Mesendoderm (in vitro differentiated cells): ENCODE measurements at places on chromosomes 2 and 18.

DNA sequence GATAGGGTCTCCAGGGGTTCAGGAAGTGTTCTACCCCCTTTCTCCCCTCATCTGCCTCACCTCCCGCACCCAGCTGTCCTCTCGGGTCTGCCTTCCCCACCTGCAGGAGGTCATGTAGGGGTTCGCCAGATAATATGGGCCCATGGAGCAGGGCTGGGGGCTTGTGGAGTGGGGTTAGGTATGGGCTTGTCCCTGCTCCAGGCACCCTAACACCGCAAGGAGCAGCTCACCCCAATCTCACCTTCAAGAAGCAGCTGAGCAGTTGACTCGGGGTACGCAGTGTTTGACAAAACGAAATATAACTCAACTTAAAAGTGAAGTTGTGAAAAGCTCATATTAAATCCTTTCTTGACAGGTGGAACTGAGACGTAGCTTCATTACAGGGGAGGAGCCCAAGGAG, 99.6 kb downstream of the CTIF start:
- no peak overlapping the region for H3K27ac ChIP-seq
- H3K4me3 ChIP-seq, result no peak overlapping the region
- no peaks in the 10 kb centered on the region for H3K4me1 ChIP-seq
- no peaks in the 10 kb centered on the region for H3K27me3 ChIP-seq
- no peaks in the 10 kb centered on the region for H3K36me3 ChIP-seq

DNA sequence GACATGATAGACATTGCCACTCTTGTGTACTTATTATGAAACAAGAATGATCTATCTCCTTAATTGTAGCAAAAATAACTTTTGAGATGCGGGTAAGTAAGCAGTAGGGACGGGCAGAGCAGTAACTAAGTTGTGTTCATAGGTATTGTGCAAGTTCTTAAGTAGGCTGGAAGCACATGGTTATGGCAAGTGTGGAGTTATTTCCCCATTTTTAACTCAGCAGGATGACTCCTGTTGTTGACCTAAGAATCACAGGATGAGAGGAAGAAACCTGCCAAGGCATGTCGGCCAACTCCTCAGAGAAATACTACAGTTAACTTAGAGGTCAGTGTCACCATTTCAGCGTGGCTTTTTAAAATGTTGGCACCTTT, 51.1 kb upstream of the FN1 start:
- no peak overlapping the region for H3K4me3 ChIP-seq
- H3K27me3 ChIP-seq, result no peaks in the 10 kb centered on the region
- H3K36me3 ChIP-seq, result no peaks in the 10 kb centered on the region
- no peaks in the 10 kb centered on the region for H3K4me1 ChIP-seq
- H3K27ac ChIP-seq, result no peak overlapping the region

- H3K4me3 ChIP-seq, result no peak overlapping the region
- H3K27ac ChIP-seq, result no peak overlapping the region
- no peaks in the 10 kb centered on the region for H3K36me3 ChIP-seq
- no peaks in the 10 kb centered on the region for H3K27me3 ChIP-seq
Measured at GRCh38 chr2:106285237-106285829, 91.2 kb upstream of the UXS1 start.

GRCh38 chr18:55699233-55699765, 111.3 kb upstream of the TCF4 start:
- no peak for DNase-seq
- H3K4me1 ChIP-seq, result no peaks in the 10 kb centered on the region
- H3K27me3 ChIP-seq, result no peaks in the 10 kb centered on the region
- no peak overlapping the region for H3K27ac ChIP-seq
- H3K36me3 ChIP-seq, result no peaks in the 10 kb centered on the region

DNA sequence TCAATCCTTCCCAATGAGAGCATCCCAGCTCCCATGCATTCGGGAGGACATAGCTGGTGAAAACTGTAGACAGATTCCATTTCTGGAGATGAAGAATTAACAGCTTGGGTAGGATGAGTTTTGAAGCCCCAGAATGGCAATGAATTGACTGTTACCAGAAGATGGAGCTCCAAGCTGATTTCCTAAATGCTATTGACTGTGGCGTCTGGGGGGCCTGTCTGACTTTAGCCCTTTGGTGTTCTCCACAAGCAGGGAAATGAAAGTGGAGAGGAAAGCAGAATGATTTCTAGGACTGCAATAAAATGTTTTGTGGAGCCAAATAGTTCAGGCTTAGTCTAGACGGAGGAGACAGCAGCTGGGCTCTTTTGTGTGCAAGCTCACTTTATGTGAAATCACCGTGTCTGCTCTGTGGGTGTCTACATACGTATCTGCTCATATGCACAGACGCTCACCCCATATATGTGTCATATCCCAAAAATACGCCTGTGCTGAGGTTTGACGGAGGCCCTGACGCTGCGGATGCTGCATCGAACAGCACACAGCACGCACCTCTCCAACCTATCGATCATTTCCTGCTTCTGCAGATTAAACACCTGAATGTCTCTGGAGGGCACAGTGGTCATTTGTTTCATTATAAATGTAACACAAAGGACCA, 166.4 kb upstream of the PXDN start:
- no peaks in the 10 kb centered on the region for H3K4me1 ChIP-seq
- no peaks in the 10 kb centered on the region for H3K36me3 ChIP-seq
- no peak overlapping the region for H3K4me3 ChIP-seq
- DNase-seq, result peak; percentile 43
- no peaks in the 10 kb centered on the region for H3K27me3 ChIP-seq

DNA sequence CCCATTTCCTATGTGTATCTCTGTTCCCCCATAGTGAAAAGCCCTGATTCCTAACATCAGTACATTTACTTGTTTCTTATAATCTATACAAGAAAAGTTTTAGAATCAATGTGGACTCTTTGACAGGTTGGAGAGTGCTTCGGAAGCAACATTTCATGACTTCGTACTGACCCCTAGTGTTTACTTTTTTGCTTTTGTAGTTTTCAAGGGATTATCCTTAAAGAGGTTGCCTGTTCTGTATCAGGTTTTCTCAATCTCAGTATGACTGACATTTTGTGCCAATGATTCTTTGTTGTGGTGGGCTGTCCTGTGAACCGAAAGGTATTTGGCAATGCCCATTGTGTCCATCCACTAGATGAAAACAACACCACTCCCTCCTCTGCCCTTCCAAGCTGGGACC, 43.3 kb upstream of the SERPINB2 start:
- no peak overlapping the region for H3K27ac ChIP-seq
- no peak overlapping the region for H3K4me3 ChIP-seq
- peak; percentile 47 for DNase-seq

DNA sequence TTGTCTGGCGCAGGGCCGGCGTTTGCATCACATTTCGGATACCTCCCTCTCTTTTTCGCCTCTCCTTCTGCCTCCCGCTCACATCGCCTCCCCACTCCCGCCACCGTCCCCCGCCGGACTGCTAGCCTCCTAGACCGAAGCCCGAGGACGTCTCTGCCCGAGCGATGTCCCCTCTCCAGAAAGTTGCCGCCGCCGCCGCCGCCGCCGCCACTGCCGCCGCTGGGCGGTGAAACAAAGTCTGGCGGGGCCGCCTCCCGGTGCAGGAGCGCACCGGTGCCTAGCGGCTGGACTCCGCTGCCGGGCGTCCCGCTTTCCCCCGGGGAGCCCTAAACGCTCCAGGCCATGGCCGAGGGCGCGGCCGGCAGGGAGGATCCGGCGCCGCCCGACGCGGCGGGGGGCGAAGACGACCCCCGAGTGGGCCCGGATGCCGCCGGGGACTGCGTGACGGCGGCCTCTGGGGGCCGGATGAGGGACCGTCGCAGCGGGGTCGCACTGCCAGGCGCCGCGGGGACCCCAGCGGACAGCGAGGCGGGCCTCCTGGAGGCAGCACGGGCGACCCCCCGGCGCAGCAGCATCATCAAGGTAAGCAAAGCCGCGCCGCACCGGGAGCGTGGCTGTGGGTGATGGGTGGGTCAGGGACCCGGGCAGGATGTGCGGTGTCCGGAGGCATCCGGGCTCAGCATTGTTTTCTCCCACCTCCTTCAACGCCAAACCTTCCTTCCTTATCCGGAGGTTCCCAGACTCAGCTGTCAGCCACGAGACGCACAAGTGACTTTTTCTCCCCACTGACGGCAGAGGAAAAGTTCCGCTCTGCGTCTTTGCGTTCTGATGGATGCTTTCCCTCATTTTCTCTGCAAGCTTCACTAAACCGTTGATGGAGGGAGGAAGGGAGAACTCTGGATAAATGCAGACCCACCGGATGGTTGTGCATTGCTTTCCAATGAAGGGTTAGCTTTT, 643 bp downstream of the PLCL1 start:
- peaks cover 6% of the 10 kb centered on the region for H3K27me3 ChIP-seq
- no peak overlapping the region for H3K27ac ChIP-seq
- peaks cover 3% of the 10 kb centered on the region for H3K4me1 ChIP-seq
- DNase-seq, result no peak
- no peaks in the 10 kb centered on the region for H3K36me3 ChIP-seq
- no peak overlapping the region for H3K4me3 ChIP-seq

DNA sequence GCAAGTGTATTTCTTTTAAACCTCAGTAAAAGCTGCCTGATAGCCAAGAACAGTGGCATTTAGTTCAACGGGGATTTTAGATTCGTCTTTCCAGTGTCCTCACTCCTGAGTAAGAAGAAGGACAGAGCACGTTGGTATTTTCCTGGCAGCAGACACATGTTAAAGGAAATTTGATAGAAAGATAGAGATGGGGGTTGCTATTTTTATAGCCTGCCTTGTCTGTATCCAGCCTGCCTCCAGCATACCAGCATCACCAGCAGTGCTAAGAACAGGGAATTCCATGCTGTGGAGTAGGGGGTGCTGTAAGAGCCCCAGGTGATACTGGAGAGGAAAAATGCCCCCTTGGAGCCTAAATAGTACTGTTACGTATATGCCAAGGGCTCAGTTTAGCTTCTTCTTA, 1.1 kb upstream of the SMYD1 start:
- H3K4me3 ChIP-seq, result no peak overlapping the region
- peaks cover 2% of the 10 kb centered on the region for H3K4me1 ChIP-seq
- no peak for DNase-seq
- H3K27me3 ChIP-seq, result no peaks in the 10 kb centered on the region
- H3K36me3 ChIP-seq, result no peaks in the 10 kb centered on the region

- no peaks in the 10 kb centered on the region for H3K36me3 ChIP-seq
- no peaks in the 10 kb centered on the region for H3K4me1 ChIP-seq
- no peak overlapping the region for H3K4me3 ChIP-seq
- peak; percentile 75 for DNase-seq
Measured at GRCh38 chr2:86372641-86373502, 35.4 kb upstream of the REEP1 start.

DNA sequence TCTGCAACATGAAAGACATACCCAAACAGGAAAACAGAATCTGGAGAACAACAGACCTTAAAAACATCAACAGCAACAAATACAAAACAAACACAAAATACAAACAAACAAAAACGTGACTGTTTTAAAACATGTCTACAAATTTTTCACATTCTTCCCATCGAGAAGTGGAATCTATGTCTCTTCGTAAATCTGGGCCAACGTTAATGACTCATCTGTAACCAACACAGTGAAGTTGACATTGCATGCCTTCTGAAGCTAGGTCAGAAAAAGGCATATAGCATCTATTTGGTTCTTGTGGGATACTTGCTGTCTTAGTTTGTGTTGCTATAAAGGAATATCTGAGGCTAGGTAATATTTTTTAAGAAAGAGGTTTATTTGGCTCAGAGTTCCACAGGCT, 269.0 kb upstream of the FBXO11 start:
- H3K4me1 ChIP-seq, result no peaks in the 10 kb centered on the region
- DNase-seq, result no peak
- H3K27ac ChIP-seq, result no peak overlapping the region
- H3K36me3 ChIP-seq, result no peaks in the 10 kb centered on the region

- H3K4me1 ChIP-seq, result no peaks in the 10 kb centered on the region
- H3K27me3 ChIP-seq, result no peaks in the 10 kb centered on the region
- no peak overlapping the region for H3K4me3 ChIP-seq
- no peak overlapping the region for H3K27ac ChIP-seq
Measured at GRCh38 chr2:75484840-75485239, 75.9 kb downstream of the EVA1A start.

DNA sequence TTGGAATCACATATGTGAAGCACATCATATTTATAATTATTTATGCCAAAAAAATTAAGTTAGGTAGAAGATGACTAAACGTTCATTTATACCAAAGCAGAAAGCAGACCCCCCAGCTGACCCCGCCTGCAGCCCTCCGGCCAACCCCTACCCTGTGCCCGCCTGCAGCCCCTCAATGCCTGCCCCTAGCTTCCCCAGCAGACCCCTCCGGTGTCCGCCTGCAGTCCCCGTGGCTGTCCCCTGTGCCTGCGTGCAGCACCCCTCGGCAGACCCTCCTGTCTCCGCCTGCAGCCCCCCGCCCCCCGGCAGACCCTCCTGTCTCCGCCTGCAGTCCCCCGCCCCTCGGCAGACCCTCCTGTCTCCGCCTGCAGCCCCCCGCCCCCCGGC, 136.2 kb downstream of the NFATC1 start:
- no peak overlapping the region for H3K4me3 ChIP-seq
- H3K36me3 ChIP-seq, result no peaks in the 10 kb centered on the region
- H3K27ac ChIP-seq, result no peak overlapping the region
- H3K4me1 ChIP-seq, result no peaks in the 10 kb centered on the region
- H3K27me3 ChIP-seq, result no peaks in the 10 kb centered on the region

GRCh38 chr2:40746191-40746590, 294.3 kb upstream of the SLC8A1 start:
- H3K36me3 ChIP-seq, result no peaks in the 10 kb centered on the region
- no peaks in the 10 kb centered on the region for H3K27me3 ChIP-seq
- no peak overlapping the region for H3K4me3 ChIP-seq
- no peak overlapping the region for H3K27ac ChIP-seq
